ENCODE measurements at places on chromosomes 11 and 22. TPM values are rescaled to one million over a fixed set of nuclear protein-coding genes. Genes with fewer than 3 reads are reported as not detected.

The MRGPRX4 gene
- not detected for total RNA-seq

The UPK3A gene
- total RNA-seq = not detected

- no peak for DNase-seq
Observed at GRCh38 chr11:68665436-68665835, 18.9 kb upstream of the GAL start.

- DNase-seq = no peak
Observed at GRCh38 chr11:84146826-84147225, 860.7 kb upstream of the CCDC90B start.

- no peak for DNase-seq
Observed at GRCh38 chr11:129896062-129896461, 684 bp upstream of the NFRKB start.

DNA sequence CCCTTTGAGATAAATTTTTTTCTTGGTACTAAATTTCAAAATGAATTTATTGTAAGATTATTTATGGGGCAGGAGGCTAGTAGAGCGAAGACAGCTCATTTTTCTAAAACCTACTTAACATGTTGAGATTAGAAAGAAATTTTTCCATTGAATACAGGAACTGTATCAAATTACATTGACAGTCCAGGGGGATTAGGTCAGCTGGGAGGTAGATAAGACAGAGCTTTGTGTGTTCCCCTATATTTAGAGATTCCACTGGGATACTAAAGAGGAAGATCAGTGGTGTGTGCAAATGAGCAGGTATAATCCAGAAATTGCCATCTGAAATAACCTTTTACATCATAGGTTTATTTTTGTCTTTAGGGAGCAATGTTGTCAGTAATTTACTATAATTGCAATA lies 32.1 kb downstream of the ENDOD1 start:
- no peak for DNase-seq

The MUC5AC gene
- total RNA-seq = not detected

DNA sequence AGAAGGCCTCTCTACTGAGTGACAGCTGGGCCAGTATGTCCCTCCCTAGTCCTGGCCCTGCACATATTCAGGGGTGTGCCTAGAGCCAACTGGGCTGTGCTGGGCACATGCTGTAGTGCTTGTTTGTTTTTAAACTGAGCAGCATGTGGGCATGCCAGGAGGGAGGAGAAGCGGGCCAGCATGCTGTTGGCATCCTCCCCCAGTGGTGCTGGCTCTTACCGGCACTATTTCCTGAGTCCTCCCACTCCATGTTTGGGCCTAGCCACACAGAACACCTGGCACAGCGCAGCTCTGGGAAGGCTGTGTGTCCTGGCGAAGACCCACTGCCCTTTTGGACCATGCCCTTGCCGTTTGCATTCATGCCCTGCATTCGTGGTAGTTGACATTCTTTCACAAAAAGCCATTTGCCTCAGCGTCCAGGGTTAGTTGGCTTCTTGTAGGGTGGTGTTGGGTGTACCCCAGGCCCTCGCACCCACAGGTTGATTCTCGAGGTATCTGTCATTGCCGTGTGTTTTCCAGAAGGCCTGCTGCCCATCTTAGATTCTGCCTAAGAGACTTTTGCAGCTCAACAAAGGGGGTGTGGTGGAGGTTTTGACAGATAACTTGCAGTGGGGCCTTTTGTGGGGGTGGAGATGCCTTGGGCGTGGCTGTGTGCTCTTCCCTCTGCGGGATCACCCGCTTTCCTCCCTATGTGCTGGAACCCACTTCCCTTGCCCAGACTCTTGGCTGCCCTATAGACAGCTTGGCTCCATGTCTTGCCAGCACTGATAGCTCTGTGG lies 13.6 kb downstream of the DGCR8 start:
- DNase-seq = no peak

- DNase-seq = no peak
Observed at GRCh38 chr22:27610863-27611786, 190.4 kb downstream of the MN1 start.

- DNase-seq = no peak
Observed at GRCh38 chr11:65624931-65625627, 9.5 kb downstream of the PCNX3 start.

DNA sequence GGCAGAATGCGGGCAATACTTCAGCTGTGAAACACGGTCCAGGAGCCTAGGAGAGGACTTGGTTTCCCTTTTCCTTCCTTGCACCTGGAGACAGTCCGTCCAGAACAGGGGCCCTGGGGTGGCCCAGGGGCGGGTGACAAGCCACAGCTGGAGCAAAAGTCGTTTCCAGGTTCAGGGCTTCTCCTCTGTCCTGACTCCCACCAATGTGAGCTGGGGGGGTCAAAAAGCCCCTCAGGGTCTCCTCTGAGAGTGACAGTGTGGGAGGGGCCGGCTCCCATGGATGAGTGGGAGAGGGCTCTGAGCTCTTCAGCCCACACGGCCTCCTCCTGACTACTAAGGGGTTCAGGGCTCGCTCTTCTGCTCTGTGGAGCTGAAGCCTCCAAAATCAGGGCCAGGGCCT lies 20.1 kb upstream of the ARFGAP3 start:
- no peak for DNase-seq

The TAF10 gene
- total RNA-seq = 14.0 TPM

DNA sequence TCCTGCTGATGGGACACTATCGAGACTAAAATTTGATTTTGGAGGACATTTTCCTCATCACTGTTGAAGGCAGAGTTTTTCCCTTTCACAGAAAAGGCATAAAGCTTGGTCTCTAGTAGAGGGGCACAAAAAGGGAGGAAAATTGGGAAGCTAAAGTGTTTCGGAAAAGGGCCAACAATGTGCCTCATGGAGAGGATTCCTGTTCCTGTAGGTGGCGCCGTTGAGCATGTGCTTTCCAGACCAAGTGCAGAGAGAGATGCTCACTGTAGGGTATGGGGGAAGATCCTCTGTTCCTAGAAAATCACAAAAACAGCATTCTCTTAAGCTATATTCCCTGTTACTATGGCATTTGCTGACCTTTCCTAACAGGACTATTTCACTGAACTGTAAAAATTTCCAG lies 18.4 kb upstream of the OR4C5 start:
- no peak for DNase-seq

All from spinal cord (tissue), 10 donors.